Sigmoid colon (tissue), 7 donors: ENCODE measurements at places on chromosomes 6 and 20. TPM values are rescaled to one million over a fixed set of nuclear protein-coding genes. Genes with fewer than 3 reads are reported as not detected.

The PHACTR1 gene
- total RNA-seq, result 1.8 TPM

The PRPF6 gene
- total RNA-seq, result 52.1 TPM

The PROCR gene
- 53.5 TPM for total RNA-seq

The NKX2-2 gene
- total RNA-seq, result not detected

The EMILIN3 gene
- total RNA-seq, result 3.6 TPM

The HAO1 gene
- not detected for total RNA-seq

The FNDC11 gene
- 0.55 TPM for total RNA-seq

DNA sequence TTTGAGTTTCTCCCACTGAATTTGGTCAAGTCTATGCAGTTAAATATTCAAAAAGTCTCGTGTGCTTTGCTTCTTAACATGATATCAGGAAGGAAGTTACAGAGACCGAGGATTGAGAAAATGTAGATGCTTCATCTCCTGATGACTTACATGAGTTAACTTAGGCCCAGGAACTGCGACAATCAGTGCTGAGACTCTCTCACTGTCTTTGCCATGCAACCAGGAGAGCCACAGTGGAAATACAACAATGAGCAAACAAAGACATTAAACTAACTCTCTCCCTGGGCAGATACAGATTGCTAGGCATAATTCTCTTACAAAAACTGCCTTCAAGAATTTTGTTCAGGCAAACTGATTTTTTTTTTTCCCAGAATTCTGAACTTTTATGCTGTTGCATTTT is 440.6 kb upstream of the EPHA7 start:
- DNase-seq, result no peak

GRCh38 chr6:108159981-108160380 is 5.8 kb upstream of the NR2E1 start:
- DNase-seq, result no peak

GRCh38 chr6:8075704-8076103 is 11.5 kb upstream of the BLOC1S5 start:
- DNase-seq, result no peak

DNA sequence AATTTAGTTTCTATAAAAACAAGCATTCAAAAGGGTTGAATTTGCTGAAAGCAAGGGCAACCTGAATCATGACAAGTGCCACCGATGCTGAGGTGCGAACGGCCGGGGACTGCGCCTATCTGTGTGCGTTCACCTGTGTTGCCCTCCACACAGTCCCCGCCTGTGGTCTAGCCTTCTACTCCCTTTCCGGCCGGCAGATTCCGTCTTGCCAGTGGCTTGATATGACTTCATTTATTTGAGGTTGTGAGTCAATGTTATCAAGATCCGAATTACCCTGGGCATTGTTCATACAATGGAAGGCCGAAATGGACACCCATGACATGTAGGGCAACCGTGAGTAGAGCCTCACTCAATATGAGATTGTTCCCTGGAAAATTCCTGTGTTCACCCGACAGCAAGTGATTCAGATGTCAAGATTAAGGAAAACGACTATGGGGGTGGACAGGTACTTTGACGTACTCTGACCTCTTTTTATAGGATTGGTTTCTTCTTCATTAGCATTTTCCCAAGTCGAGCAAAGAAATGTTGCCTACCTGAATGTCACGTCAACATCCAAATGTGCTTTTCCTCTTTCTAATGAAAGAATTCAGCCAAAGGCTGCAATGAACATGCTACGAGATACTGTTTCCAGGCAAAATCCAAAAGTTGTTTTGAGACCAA is 41.1 kb upstream of the NEDD9 start:
- no peak for DNase-seq

DNA sequence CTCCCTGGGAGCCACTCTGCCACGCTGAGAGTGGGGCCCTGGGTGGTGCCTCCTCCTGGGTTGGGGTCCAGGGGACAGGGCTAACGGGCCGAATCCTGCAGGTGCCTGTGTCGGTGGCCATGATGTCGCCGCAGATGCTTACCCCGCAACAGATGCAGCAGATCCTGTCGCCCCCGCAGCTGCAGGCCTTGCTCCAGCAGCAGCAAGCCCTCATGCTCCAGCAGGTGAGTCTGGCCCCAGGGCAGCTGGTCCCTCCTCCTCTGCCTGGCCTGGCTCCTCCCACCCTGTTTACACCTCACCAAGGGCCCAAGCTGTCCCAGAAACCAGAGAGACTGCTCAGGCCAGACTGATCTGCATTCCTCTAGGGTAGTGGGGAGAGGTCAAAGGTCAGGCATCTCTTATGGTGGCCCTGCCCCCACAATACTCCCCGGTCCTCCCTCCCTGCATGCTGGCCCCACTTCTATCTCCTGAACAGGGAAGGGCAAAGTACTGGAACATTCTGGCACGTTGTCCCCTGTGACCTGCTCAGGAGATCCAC is 38.6 kb downstream of the FOXP4 start:
- no peak for DNase-seq

- no peak for DNase-seq
Measured at GRCh38 chr6:144646093-144647056, 361.2 kb downstream of the UTRN start.

DNA sequence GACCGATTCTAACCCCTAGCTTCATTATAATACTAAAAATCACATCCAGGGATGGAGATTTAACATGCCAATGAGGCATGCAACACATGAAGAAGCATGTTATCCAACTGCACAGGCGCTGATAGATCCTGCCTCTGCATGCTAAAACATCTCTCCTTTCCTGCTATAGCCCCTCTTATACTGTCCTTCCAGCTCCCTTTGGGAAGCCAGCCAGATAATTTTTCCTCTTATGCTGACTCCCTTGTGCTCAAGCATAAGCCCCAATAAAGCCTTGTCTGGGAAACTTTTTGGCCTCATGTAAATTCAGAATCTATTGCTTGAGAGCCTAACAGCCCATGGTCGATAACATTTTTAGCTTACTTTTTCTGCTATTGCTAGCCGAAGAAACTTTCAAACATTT is 404.3 kb downstream of the EPM2A start:
- no peak for DNase-seq

DNA sequence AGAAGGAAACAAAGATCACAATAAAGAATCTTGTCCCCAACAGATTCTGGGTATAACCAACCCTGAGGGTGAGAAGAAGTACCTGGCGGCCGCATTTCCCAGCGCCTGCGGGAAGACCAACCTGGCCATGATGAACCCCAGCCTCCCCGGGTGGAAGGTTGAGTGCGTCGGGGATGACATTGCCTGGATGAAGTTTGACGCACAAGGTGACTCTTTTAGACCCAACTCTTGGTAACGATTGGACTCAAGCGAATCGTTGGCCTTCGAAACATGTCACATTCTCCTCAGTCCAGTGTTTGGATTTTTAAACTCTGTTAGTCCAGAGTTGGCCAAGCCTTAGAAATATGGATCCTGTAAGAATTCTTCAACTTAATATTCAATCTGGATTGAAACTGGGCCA is 2.6 kb downstream of the PCK1 start:
- DNase-seq, result no peak

- DNase-seq, result no peak
Measured at GRCh38 chr20:63890201-63890576, 4.7 kb upstream of the DNAJC5 start.

GRCh38 chr6:163249651-163250101 is 164.8 kb upstream of the QKI start:
- DNase-seq, result no peak

- no peak for DNase-seq
Measured at GRCh38 chr20:4135385-4136077, 120.2 kb upstream of the RNF24 start.
